Femur (tissue), 1 donor: ENCODE measurements at places on chromosomes 5 and 9.

DNA sequence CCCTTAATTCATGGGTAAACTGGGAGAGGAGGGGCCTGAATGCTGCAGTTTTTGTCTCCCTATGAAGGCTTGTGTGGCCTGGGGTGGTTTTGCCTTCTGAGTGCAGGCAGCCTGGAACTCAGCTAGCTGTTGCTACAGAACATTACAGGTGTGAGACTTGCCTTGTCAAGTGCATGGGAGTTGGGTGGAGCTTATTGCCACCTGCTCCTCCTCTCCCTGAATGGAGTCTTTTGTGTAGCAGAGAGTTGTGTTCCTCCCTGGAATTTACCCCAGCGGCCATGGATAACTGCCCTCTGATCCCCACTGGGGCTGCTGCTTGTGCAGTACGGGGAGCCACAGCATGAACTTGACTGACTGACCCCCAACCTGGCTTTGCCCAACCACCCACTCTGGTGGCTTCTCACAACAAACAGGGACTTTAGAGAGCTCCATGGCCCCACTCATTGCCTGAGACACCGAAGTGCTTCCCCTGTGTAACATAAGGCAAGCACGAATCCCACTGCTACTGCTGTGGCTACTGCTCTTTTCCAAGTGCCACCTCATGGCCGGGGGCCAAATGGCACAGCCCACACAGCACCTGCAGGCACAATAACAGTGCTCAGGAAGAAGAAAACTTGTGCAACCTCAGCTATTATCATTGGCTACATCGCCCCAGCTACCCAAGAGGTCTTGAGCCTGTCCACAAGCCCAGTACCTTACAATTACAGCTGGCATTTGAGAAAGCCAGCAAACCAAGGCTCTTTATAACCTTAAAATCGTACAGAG is 942.9 kb downstream of the CDH18 start:
- no peak for DNase-seq

DNA sequence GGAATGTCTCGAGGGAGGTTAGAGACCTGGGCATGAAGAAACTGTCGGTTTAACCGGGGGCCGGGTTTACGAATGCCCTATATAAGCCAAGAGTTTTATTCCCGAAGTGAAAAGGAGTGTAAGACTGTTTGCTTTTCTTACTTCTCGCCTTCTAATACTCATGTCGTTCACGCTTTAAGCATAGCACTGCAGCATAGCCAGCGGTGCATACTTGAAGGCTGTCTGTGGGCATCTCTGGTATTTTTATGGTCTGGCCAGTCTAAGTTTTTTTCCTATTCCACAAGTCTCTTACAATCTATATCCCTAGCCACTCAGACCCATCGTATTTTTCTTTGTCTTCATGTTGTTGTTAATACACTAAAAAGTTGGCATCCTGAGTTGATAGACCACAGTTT is 1.2 kb downstream of the UHRF2 start:
- DNase-seq = peak; percentile 30

DNA sequence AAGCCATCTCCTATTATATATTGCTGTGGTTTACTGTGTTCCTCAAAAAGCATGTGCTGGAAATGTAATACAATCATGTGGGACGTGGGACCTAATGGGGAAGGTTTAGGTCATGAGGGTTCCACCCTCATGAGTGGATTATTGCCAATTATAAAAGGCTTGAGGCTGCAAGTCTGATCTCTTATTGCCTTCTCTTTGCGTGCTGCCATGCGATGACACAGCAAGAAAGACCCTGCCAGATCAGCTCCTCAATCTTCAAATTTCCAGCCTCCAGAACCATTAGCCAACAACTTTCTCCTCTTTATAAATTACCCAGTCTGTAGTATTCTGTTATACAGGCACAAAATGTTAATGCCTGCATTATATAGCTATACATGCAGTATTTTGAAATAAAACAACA is 45.4 kb downstream of the MARCHF11 start:
- DNase-seq = no peak

DNA sequence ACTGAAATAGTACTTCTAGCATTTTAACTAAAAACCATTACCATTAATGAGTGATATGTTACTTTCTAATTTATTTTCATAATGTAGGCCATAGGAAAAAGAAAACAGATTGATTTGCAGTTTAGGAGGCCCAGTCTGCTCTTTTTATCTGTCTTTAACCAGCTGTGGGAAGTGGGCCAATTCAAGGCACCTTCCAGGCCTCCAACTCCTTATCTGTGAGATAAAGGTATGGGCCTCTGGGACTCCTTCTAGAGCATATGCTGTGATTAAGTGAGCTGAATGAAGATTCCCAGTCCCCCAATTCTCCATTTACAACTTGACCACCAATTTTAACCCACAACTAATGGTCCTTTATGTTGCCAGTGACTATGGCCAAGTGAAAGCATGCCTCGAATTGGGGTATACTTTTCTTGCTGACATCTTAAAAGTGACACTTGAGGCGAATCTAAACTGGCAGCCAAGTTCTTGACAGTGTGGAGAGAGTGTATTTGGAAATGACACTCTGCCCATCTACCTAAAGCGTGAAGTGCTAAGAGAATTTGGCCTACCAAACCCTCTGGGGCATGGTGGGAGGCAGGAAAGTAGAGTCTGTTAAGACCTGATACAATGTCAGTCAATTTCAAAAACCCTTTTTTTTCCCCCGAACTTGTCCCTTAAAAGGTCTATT is 88.3 kb downstream of the PIK3R1 start:
- no peak for DNase-seq

DNA sequence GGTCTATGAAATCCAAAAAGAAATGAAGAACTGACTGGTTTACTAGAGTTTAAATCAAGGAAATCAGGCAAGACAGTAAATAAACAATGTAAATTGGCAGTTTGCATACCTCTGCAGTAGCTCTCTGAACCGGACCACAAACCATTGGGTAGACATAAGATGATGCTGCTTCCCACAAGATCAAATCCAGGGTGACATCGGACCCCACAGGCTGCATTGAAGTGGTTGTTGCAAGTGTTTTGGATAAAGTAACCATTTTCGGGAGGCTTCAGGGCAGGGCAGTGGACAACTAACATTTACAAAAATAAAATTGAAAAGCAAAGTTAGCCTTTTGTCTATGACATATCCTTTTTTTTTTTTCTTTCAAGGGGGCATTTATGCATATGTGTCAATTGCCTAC is 66.7 kb downstream of the SVEP1 start:
- DNase-seq = peak; percentile 52

GRCh38 chr5:106399391-106399790 is 1271.3 kb downstream of the EFNA5 start:
- DNase-seq = no peak

DNA sequence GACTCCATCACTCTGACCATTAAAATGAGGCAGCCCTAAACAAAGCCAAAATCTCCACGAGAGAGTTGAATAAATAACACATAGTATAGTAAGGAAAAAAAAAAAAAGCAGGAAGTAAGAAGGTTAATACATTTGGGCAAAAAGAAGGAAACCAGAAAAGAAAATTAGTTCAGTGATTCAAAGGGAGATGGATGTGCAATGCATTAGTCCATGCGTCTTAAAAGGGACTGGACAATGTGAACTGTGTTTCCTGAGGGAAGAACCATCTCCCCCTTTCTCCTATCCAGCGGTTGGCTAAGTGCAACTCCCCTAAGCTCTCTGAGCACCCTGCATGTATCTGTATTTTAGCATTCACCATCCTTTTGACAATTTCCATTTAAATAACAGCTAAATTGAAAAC is 1.4 kb downstream of the ANKRA2 start:
- DNase-seq = no peak

GRCh38 chr5:78500871-78501270 is 140.5 kb downstream of the SCAMP1 start:
- DNase-seq = no peak

- DNase-seq = no peak
These were observed 553.3 kb upstream of the SGCD start for GRCh38 chr5:155773680-155774079.

DNA sequence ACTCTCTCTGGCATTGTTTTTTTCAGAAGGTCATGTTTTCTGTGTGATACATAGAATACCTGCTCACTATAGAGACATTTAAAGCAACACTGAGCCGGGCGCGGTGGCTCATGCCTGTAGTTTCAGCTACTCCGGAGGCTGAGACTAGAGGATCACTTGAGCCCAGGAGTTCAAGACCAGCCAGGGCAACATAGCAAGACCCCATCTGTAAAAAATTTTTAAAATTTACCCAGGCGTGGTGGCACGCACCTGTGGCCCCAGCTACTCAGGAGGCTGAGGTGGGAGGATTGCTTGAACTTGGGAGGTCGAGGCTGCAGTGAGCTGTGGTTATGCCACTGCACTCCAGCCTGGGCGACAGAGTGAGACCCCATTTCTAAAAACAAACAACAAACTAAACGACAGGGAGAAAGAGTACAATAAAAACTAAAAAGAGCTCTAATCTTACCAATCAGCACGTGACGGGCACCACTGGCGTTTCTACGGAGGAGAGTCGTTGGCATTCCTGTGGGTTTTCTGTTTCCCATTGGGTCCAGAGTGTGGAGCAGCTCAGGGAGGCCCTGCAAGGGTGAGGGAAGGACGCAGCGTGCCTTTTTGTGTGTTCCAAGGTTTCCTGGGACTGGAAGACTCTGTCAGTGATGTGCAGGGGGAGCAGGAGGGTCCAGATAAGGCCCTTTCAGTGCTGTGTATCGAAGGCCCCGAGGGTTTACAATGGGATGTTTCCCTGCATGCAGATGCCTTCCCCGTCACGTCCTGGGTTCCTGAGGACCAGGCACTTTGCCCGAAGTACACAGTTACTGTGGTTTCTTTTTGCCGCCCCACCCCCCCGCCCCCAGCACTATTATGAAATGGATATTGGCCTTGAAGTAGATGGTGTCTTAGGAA is 7.2 kb upstream of the RNU6ATAC start:
- DNase-seq = no peak
